Right lobe of liver (tissue), 6 donors: ENCODE measurements at places on chromosomes 5 and 9.

GRCh38 chr9:71349218-71349617 lies 227.8 kb upstream of the TRPM3 start:
- no peak for DNase-seq

DNA sequence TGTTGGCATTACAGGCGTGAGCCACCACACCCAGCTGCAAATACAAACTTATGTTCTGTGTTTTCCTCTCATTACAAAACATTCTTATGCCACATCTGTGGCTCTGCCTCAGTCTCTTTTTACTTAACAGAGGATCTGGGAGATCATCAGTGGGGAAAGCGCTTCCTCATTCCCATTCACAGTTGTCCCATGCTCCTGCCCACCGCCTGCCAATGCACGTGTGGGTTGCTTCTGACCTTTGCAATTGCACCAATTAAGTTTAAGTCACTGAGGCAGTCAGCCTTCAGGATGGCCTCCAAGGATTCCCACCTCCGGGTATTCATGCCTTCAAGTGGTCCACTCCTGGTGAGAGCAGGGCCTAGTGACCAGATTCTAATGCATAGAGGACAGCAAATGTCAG lies 34.9 kb upstream of the EEIG1 start:
- DNase-seq, result no peak

GRCh38 chr9:89496645-89497256 lies 1.2 kb downstream of the SEMA4D start:
- no peak for DNase-seq

- peak; percentile 72 for DNase-seq
Observed at GRCh38 chr9:34590381-34591247, 1.1 kb upstream of the CNTFR start.

DNA sequence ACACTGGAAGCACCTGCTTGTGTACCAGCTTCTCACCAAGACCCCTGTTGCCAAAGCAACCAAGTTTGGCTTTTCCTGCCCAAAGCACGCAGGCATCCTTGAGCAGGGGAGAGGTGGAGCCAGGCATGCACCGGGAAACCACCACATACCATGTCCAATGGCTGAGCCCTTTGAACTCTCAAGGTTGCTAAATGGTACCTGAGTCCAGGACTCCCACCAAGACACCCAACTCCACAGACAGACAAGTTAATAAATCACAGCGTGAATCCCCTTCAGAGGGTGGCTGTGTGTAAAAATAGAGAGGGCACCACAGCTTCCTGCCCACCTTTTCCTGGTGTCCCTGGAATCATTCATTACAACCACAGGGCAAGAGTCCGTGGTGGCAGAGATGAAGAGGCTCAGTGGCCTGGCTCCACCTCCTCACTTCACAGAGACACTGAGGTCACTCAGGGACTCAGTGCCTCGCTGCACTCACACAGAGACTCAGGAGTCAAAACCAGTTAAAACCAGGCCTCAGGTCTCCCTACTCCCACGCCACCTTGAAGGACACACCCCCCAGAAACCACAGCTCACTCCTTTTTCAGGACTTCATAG lies 143.7 kb downstream of the C5orf15 start:
- DNase-seq, result no peak

DNA sequence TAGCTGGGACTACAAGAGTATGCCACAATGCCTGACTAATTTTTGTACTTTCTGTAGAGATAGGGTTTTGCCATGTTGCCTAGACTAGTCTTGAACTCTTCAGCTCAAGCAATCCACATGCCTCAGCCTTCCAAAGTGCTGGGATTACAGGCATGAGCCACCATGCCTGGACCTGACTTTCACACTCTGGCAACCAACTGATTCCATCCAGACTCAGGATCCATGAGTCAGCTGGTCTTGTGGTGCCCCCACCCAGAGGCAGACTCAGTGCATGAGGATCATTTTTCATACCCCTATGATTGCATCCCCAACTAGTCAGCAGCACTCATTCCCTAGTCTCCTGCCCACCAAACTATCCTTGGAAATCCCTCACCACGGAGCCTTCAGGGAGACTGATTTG lies 375.9 kb downstream of the ANXA1 start:
- no peak for DNase-seq

DNA sequence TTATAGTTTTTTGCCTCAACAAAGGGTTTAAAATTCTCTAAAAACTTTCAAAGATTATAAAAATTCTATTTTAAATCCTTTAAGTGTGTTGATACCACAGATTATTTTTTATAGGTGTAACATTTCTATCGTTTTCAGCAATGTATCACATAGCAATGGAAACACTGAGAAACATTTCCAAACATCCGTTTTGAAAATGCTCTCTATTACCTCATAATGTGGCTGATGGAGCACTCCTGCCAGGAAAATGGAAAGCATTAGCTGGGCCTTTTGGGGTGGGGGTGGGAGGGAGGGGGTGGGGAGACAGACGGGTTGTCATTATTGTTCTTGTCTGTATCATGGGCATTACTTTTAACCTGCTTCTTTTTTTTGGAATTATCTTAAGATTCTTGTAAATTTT lies 516.5 kb downstream of the ACTL7B start:
- DNase-seq, result no peak

DNA sequence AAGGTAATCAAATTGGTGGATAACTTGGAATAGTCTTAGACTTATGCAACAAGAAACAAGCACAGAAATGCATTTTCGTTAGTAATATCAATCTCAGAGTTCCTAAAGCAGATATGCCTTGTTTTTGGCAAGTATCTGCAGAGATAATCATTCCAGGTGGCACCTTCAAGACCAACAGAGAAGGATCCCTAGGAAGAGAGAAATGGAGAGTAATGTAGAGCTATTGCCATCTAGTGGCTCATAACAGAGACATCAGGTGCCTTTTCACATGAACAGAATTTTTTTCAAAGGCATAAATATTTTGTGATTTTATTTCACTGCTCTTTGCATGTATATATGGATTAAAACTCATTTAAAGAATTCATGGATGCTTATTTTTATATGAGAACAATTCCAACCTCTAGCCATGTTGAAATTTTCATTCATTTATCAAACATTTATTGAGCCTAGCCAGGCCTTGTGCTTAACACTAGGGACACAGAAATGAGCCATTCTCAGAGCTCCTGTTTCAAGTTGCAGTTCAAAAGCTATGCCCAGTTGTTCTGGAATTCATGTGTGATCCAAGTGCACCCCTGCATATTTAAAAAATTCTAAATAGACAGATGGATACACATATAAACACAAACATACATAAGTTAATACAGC lies 117.5 kb upstream of the OR13F1 start:
- DNase-seq, result no peak
